Stimulated activated naive CD8-positive, alpha-beta T cell treated with anti-CD3 and anti-CD28 coated beads, Interleukin-15, amount 100 ng/mL, for 72 hours (primary cell): ENCODE measurements at places on chromosomes 7 and 10.

GRCh38 chr7:83415840-83416239 lies 233.1 kb downstream of the SEMA3E start:
- no peak for DNase-seq

DNA sequence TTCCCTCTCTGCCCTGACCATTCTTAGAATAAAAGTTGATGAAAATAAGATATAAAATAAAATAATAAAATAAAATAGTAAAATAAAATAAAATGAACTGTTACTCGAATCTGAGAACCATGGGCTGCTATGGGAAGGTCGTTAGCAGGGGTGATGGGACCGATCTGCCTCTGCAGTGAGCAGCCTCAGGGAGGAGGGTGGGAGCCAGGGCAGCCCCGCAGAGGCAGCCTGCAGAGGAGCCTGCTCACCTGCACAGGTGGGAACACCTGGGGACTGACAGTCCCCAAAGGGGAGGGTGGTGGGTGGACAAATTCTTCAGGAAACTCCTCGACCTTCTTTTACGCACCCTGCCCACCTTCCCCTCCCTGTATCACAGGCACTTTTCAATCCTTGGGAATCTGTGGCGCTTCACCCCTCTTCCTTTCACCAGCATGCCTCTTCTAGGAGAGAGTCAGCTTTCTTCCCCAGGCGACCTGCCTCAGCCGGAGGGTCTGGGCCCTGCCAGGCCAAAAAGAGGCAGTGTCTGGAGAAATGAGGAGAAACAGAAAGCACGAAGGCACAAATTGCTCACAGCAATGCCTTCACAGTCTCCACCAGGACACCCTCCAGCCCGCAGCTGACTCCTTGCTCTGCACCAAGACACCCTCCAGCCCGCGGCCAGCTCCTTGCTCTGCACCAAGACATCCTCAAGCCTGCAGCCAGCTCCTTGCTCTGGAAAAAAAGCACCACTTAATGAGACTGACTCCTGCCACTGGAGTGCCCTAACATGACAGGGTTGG lies 368.4 kb upstream of the SHH start:
- DNase-seq: no peak

DNA sequence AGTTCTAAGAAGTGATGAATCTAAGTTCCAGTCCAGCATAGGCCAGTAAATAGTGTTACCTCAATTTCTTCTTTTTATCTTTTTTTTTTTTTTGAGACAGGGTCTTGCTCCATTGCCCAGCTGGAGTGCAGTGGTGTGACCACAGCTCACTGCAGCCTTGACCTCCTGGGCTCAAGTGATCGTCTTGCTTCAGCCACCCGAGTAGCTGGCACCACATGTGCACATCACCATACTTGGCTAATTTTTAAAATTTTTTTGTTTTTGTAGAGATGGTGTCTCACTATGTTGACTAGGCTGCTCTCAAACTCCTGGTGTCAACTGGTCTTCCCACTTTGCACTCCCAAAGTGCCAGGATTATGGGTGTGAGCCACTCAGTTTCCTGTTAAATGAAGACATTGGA lies 126.6 kb upstream of the LYZL2 start:
- no peak for DNase-seq

DNA sequence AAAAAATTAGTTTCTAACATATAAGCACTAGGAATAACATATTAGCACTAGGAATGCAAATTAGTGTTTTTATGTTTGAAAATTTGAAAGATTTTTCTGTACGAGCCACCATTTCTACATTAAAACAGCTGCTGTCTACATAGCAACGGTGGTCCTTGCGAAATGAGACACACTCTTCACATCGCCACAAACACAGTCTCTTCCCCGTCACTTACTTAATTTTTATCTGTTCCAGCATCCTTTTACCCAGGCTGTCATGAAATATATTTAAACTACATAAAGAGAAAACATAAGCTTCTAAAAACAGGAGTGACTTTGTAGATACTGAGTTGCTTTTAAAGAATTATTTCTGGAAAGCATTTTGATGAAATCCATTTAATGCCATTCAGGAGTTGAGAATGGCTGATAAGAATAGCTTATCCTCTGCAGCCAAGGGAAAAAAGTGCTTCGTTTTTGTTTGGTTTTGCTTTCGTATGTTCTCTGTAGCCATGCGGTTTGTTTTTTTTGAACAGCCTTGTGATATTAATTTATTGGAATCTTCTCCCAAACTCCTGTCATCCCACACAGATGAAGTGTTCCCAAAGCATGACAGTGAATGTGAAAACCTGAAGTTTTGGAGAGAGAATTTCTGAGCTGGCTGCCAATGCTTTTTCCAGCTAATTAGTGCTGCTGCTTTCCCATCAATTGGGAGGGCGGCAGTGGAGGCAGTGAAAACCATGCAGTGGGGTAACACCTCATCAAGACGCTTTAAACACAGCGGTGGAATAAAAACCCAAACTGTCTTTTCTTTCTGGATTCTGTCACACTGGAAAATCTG lies 603.7 kb upstream of the ADARB2 start:
- no peak for DNase-seq

DNA sequence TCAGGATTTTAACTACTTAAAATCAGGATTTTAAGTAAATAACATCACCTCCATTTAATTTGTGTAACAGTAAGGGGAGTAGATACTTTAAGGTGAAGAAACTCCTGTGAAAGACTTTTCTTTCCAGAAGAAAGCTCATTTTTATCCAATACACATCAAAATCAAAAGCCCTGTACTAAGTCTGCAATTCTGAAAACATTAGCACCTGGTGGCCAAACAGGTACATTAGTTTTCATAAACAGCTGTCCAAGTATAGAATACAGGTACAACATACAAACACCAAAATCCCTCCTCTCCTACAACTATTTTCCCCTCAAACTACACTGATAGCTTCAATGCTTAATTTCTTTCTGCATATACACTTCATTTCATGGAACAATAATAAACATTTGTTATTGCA lies 22.9 kb downstream of the FAM3C start:
- no peak for DNase-seq
